ENCODE measurements at places on chromosomes 13 and 19.

DNA sequence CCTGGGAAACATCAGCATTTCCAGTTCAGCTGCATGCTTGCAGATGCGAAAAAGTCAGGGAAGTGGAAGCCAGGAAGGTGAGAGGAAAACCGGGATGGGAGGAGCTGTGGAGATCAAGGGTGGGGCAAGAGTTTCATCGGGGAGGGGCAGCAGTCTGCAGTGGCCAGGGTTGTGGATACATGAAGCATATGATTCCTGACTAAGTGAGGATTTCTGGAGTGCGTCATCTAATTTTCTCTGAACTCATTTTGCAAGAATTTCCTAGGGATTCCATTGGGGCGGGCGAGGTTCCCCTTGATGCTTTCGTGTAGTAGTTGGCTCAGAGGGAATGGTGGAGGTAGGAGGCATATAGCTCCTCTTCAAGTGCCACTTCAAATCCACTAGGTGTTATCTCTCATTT is 344.1 kb upstream of the TMTC4 start:
- no peak for DNase-seq

DNA sequence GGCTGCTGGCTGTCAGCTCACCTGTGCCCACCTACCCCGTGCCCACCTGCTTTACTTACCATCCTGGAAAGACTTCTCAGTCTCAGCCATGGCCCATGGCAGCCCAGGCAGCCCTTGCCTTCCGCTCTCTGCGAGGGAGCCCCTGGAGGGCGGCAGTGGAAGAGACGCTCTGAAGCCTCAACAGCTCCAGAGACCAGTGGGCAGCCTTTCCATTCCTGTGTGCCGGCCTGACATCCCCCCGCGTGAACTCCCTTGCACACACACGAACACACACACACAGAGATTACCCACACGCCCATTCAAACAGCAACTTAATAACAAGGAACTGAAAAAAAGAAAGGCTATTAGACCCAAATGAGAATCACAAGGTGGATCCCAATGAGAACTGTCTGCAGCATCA is 14.2 kb upstream of the RASA3 start:
- DNase-seq = no peak

DNA sequence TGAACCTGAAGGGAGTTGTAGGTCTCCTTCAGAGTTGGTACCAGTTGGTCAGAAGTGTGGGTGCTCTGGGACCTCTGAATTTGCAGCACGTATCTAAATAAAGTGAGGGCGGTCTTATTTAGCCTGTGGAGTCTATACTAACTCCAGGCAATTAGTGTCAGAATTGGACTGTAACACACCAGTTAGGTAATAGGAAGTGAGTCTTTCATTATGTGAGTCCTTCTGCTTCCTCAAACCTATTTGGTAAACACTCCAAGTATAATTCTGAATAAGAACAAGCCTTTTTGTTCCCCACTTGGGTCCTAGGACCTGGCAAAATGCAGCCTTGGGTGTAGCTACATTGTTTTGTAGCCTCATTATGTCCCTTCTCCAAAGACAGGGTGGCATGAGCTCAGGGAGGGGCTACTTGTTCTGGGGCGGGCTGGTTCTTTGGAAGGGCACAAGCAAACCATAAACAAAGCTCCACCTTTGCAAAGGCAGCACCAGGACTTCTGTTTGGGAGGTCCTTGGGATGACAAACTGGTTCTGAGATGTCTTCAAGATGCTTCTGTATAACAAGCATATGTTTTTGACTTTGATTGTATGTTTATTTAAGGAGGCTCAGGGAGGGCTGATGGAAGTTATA is 418.0 kb downstream of the ZNF536 start:
- no peak for DNase-seq

DNA sequence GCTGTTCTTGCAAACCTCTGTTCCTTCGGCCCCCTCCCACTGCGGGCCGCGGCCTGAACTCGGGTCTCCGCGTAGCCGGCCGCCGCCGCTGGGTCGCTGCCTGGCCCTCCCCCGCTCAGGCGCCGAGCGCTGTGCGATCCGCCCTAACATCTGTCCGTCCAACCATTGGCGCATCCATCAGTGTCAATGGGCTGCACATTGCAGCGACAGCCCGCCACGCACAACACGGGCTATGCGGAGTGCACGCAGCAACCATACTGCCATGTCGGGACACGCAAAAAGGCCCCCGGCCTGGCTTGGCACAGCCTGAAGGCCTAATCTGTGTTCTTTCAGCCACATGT is 2.6 kb upstream of the TSHZ3 start:
- DNase-seq = no peak

DNA sequence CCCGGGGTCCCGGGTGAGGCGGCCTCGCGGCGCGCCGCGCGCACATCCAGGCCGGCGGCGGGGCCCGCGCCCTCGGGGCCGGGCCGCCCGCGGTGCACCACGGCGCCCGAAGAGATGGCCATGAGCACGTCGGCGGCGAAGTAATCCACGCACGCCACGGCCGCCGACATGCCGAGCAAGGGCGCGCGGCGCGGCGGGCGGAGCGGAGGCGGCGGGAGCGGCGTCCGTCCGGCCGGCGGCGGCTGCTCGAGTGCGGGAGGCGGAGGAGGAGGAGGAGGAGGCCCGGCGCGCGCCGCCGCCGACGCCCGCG is at the start of gene KLF16:
TSS of gene KLF16 (minus strand) at position 252 of the 310 bp plus-strand sequence. CDS start at position 170, 82 bp downstream.
- no peak for DNase-seq

All from stimulated activated CD8-positive, alpha-beta memory T cell treated with anti-CD3 and anti-CD28 coated beads, Interleukin-2, amount 100 ng/mL, for 1 hour (primary cell).